ENCODE measurements at places on chromosomes 2 and 18.

- H3K27me3 ChIP-seq: no peaks in the 10 kb centered on the region
- H3K4me3 ChIP-seq: no peak overlapping the region
- H3K4me1 ChIP-seq: no peaks in the 10 kb centered on the region
- DNase-seq: no peak
- H3K36me3 ChIP-seq: no peaks in the 10 kb centered on the region
- no peak overlapping the region for H3K27ac ChIP-seq
Measured at GRCh38 chr2:209145941-209146681, 277.7 kb upstream of the MAP2 start.

DNA sequence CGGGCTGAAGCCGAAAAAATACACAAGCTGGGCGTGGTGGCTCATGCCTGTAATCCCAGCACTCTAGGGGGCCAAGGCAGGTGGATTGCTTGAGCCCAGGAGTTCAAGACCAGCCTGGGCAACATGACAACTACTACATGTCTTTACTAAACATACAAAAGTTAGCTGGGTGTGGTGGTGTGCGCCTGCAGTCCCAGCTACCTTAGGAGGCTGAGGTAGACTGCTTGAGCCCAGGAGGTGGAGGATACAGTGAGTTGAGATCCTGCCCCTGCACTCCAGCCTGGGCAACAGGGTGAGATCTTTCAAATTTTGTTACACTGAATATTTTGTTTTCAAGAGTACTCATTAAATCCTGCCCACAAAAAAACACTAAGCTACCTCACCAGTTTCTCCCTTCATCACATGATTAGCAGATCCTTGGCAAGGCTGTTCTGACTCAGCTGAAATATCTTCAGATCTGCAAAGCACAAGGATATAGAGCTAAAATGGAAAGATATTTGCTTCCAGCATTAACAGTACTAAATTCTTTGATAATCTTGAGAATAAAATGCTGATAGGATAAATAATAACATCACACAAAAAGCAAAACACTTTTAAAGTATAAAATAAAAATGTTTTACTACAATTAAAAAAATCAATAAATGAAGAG is 28.2 kb upstream of the MCM6 start:
- H3K27me3 ChIP-seq: no peaks in the 10 kb centered on the region
- no peak for DNase-seq
- no peaks in the 10 kb centered on the region for H3K4me1 ChIP-seq
- H3K4me3 ChIP-seq: no peak overlapping the region
- peaks cover 33% of the 10 kb centered on the region for H3K36me3 ChIP-seq

DNA sequence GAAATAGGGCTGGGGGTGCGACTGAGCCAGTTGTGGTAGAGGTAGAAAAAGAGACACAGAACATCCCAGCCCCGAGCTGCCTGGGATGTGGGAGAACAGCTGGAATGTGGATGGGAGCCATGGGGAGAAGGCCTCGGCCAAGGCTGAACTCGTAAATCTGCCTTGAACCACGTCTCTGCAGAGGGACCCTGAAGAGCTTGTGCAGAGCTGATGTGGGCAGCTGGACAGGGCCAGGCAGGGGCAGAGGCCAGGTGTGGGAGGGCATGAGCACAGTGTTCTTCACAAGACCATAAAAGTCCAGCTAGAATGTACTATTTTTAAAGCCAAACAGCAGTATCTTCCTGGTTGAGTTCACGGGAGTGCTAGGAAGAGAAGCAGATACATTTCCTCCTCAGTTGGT is 5.7 kb downstream of the TCF23 start:
- H3K4me3 ChIP-seq: no peak overlapping the region
- no peak overlapping the region for H3K27ac ChIP-seq
- H3K27me3 ChIP-seq: peaks cover 11% of the 10 kb centered on the region
- H3K36me3 ChIP-seq: peaks cover 5% of the 10 kb centered on the region
- no peak for DNase-seq

GRCh38 chr2:161228511-161229240 is 68.4 kb downstream of the TANK start:
- peaks cover 40% of the 10 kb centered on the region for H3K36me3 ChIP-seq
- H3K27me3 ChIP-seq: no peaks in the 10 kb centered on the region
- peaks cover 10% of the 10 kb centered on the region for H3K4me1 ChIP-seq
- peak overlapping the region; percentile 3 for H3K27ac ChIP-seq
- DNase-seq: no peak

GRCh38 chr2:23709311-23709710 is 217.6 kb downstream of the ATAD2B start:
- peaks cover 13% of the 10 kb centered on the region for H3K36me3 ChIP-seq
- H3K4me3 ChIP-seq: no peak overlapping the region
- no peak overlapping the region for H3K27ac ChIP-seq
- DNase-seq: no peak
- no peaks in the 10 kb centered on the region for H3K4me1 ChIP-seq

DNA sequence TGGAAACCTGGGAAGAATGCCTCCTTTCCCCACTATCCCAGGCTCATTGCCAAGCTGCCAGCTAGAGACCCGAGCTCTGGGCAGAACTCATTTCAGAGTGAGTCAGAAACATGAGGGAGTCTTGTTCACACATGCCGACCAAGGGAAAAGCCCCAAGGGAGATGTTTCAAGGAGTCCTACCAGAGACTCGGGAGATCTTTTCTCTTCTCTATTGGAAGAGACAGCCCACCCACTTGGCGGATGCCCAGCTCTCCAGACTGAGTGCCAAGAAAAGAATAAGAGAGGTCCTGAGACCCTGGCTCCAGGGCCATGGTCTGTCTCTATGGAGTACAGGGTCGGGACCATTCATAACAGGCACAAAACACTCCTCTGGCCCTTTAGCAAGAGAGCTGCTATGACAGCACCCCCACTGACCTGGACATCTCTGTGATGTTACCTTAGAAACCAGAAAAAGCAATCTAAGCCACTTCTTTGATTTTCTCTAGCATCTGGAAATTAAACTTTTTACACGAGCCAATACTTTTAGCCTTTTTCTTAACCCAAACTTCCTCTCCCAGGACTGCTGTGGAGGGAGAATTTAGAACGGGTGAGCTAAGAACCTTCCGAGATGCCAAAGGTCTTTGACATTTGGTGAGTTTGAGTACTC is 18.5 kb upstream of the IGFBP5 start:
- no peaks in the 10 kb centered on the region for H3K36me3 ChIP-seq
- DNase-seq: no peak
- no peaks in the 10 kb centered on the region for H3K4me1 ChIP-seq

DNA sequence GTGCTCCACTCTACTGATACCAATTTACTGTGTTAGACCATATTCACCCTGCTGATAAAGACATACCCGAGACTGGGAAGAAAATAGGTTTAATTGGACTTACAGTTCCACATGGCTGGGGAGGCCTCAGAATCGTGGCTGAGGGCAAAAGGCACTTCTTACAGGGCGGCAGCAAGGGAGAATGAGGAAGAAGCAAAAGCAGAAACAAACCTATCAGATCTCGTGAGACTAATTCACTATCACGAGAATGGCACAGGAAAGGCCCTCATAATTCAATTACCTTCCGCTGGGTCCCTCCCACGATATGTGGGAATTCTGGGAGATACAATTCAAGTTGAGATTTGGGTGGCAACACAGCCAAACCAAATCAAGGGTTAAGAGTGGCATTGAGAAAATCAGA is 65.2 kb downstream of the LDLRAD4 start:
- peaks cover 35% of the 10 kb centered on the region for H3K27me3 ChIP-seq
- no peaks in the 10 kb centered on the region for H3K36me3 ChIP-seq
- peaks cover 20% of the 10 kb centered on the region for H3K4me1 ChIP-seq
- H3K27ac ChIP-seq: no peak overlapping the region
- no peak for DNase-seq
- no peak overlapping the region for H3K4me3 ChIP-seq

Measured in effector memory CD8-positive, alpha-beta T cell (primary cell).